ENCODE measurements at places on chromosomes 16 and 17. TPM values are rescaled to one million over a fixed set of nuclear protein-coding genes. Genes with fewer than 3 reads are reported as not detected.

DNA sequence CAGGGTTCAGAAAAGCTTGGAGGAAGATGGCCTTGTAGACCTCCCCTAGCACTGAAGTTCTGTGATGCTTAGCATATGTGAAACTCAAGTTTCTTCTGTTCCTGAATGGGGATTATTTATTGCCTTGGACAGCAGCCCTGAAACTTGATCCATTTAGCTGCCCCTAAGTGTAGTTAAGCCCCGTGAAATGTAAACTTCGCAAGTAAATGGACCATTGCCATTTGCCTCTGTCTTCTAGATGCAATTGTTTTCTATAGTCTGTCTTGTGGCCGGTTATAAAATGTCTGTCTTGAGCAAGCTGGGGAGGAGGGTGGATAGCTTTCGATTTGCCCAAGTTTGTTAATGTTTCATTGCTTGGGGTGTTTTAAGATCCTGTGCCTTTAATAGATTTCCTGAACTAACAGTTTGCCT is 261.8 kb downstream of the CDH13 start:
- DNase-seq: no peak

GRCh38 chr17:4807605-4808377 is 839 bp downstream of the PLD2 start:
- DNase-seq: no peak

GRCh38 chr16:59913666-59914065 is 1179.5 kb upstream of the GOT2 start:
- no peak for DNase-seq

- peak; percentile 21 for DNase-seq
Measured at GRCh38 chr16:12026741-12027490, 50.4 kb downstream of the SNX29 start.

The CCL22 gene
- total RNA-seq: 0.66 TPM

The ZNF750 gene
- total RNA-seq: not detected

The TEKT3 gene
- 0.64 TPM for total RNA-seq
